ENCODE measurements at places on chromosomes 2 and 18. TPM values are rescaled to one million over a fixed set of nuclear protein-coding genes. Genes with fewer than 3 reads are reported as not detected.

EML6 gene
- 2.4 TPM for total RNA-seq

IL1RL1 gene
- total RNA-seq = 0.49 TPM

CCL20 gene
- total RNA-seq = 2.0 TPM

- no peaks in the 10 kb centered on the region for H3K4me1 ChIP-seq
- H3K27ac ChIP-seq = no peak overlapping the region
- no peaks in the 10 kb centered on the region for H3K36me3 ChIP-seq
Observed at GRCh38 chr18:49619801-49620200, 57.9 kb downstream of the LIPG start.

GRCh38 chr18:13377496-13377895, 158.9 kb downstream of the LDLRAD4 start:
- H3K36me3 ChIP-seq = no peaks in the 10 kb centered on the region
- H3K4me3 ChIP-seq = no peak overlapping the region
- H3K27ac ChIP-seq = no peak overlapping the region
- peaks cover 16% of the 10 kb centered on the region for H3K4me1 ChIP-seq
- DNase-seq = peak; percentile 60

GRCh38 chr2:161386228-161386824, 29.8 kb upstream of the TBR1 start:
- H3K27ac ChIP-seq = no peak overlapping the region
- H3K4me1 ChIP-seq = no peaks in the 10 kb centered on the region
- no peak for DNase-seq
- no peaks in the 10 kb centered on the region for H3K27me3 ChIP-seq

- peaks cover 69% of the 10 kb centered on the region for H3K36me3 ChIP-seq
- no peak overlapping the region for H3K4me3 ChIP-seq
- H3K27me3 ChIP-seq = no peaks in the 10 kb centered on the region
Observed at GRCh38 chr2:239143858-239144712, 256.7 kb downstream of the HDAC4 start.
